ENCODE measurements at places on chromosomes 4 and X.

GRCh38 chrX:117839544-117839943, 277.1 kb downstream of the KLHL13 start:
- DNase-seq = no peak

GRCh38 chr4:6957994-6958393, 48.4 kb downstream of the TBC1D14 start:
- DNase-seq = no peak

- DNase-seq = no peak
Measured at GRCh38 chr4:115278830-115279229, 165.4 kb upstream of the NDST4 start.

- DNase-seq = no peak
Measured at GRCh38 chrX:43225626-43226328, 430.3 kb upstream of the MAOA start.

GRCh38 chr4:27789773-27790172, 929.1 kb downstream of the STIM2 start:
- no peak for DNase-seq

DNA sequence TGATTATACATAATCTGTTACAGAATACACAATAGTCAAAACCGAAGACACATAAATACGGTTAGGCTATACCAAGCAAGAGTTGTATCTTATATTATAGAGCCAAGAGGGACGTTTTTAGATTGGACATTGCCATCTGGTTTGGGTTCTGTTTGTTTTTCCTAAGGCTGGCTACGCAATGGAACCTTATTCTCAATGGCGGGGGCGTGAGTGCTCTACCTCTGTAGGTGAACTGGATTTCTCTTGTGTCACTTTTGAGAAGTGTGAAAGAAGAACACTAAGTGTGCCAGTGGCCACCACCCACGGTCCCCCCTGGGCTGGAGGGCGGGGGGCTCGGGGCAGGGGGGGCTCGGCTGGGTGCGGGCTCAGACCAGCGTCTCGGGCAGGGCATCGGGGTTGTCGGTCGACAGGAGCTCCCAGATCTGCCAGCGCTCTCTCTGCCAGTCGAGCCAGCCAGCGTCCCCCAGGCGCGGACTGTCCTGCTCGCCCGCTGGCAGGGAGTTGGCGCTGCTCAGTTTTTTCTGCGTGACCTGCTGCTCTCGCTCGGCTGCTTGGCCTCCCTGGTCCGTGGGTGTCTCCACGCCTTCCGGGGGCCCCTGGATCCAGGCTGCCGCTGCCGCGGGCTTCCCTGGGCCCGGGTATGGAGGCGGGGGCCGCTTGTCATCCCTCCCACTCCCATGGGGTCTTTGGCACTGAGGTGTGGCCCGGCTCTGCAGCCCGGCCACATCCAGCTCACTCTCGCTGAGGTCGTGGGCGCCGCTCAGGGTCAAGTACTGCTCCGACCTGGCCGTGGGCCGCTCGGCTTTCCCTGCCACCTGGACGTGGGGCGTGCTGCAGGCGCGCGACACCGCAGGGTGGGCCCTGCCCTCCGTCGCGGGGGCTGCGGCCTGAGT, 27.6 kb downstream of the HCCS start:
- DNase-seq = no peak

DNA sequence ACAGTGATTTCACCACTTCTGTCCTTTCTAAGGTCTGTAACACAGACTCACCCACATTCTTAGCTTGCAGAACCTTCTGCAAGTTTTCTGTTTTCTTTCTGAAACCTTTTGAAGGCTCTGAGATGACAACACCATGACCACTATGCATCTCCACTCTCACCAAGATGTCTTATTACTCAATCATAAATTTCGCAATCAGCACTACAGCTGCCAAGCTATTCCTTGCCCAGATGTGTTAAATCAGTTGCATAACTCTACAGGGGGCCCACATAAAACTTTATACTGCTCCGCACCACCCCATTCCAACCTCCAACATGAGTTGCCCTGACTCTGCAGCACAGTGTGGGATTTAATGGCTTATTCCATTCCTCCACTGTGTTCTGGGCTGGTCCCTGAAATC, 229.9 kb downstream of the COL25A1 start:
- DNase-seq = no peak

DNA sequence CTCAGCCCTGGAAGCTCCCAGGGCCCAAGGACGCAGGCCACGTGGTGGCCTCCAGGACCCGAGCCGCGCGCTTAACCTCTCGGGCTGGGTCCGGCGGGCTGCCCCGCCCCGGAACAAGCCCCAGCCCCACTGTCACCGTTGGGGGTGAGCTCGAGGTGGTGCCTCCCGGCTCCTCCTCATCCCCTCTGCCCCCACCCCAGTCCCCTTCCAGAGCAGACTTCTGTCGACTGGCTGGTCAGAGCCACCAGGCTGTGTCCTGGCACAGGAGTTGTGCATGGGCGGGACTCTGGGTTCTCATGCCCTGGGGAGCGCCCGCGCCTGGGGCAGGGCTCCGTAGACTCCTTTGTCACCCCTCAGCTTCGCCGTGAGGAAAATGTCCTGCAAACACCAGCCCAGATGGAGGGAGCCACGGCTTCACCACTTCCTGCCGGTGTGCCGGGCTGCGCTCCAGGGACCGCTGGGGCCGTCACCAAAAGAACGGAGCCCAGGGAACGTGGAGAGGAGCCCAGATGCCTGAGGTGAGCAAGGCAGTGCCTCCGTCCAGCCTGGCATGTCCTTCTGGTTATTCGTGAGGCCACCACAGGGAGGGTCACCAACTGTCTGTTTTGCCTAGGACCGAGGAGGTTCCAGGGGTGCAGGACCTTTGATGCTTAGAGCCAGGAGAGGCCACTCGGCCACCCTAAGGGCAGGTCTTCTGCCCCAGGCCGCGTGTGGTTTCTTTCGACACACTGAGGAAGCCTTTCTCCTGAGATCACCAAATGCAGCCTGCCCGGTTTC, 7.1 kb upstream of the RGS12 start:
- DNase-seq = no peak

- DNase-seq = peak; percentile 8
Measured at GRCh38 chr4:77959566-77960338, 97.1 kb downstream of the MRPL1 start.

GRCh38 chrX:2701600-2701999, 10.5 kb downstream of the CD99 start:
- no peak for DNase-seq

DNA sequence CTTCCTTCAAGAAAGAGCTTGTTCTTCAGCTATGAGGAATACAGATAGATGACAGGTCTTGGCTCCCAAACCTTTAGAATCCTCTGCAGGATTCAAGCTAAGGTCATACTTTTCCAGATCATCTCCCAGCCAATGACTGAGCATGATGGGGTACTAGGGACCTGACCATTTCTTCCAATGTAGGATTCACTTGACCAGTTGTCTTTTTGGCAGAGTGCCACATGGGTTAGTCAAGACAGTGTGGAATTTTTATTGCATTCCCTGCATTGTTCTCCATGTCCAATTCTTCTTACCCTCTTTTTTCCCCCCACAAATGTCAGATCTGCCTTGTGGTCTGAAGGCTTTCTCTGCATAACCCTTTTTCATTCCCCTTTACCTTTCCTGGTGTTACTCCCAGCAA, 99.5 kb downstream of the CCSER1 start:
- no peak for DNase-seq

- DNase-seq = no peak
Measured at GRCh38 chr4:6851962-6852361, 57.7 kb upstream of the TBC1D14 start.

DNA sequence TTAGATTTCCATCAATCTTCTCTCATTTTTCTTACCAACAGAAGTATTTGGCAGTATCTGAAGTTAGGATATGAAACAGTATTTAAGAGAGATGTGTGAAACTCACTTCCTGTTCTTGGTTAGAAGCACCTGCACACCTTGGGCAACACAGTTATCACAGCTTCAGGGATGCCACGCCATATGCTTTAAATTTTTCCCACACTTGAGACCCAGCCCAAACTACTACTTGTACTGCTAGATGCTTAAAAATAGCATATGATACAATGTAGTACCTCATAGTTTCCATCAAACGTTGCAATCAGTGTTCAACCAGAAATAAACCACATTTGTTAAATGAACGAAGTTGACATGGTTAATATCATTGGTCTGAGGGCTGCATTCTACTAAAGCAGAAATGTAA, 725.1 kb upstream of the FRG1 start:
- no peak for DNase-seq

- no peak for DNase-seq
Measured at GRCh38 chrX:108299704-108300103, 138.5 kb downstream of the COL4A6 start.

GRCh38 chr4:63529581-63530337, 879.5 kb downstream of the TECRL start:
- no peak for DNase-seq

Data from NCI-H526 treated with DMSO at 0.1 percent for 48 hours (cell line).